Inflammatory macrophage treated with lipopolysaccharide for 1 hour (primary cell): ENCODE measurements at places on chromosomes 6 and 20.

- DNase-seq, result no peak
These were observed 22.8 kb downstream of the SLC17A9 start for GRCh38 chr20:62975251-62975760.

- peak; percentile 42 for DNase-seq
These were observed 6.2 kb upstream of the ZNF311 start for GRCh38 chr6:29011276-29011734.

GRCh38 chr20:42259389-42259788 is 641.2 kb upstream of the CHD6 start:
- no peak for DNase-seq

GRCh38 chr6:105875974-105876640 is 210.0 kb upstream of the PRDM1 start:
- no peak for DNase-seq

DNA sequence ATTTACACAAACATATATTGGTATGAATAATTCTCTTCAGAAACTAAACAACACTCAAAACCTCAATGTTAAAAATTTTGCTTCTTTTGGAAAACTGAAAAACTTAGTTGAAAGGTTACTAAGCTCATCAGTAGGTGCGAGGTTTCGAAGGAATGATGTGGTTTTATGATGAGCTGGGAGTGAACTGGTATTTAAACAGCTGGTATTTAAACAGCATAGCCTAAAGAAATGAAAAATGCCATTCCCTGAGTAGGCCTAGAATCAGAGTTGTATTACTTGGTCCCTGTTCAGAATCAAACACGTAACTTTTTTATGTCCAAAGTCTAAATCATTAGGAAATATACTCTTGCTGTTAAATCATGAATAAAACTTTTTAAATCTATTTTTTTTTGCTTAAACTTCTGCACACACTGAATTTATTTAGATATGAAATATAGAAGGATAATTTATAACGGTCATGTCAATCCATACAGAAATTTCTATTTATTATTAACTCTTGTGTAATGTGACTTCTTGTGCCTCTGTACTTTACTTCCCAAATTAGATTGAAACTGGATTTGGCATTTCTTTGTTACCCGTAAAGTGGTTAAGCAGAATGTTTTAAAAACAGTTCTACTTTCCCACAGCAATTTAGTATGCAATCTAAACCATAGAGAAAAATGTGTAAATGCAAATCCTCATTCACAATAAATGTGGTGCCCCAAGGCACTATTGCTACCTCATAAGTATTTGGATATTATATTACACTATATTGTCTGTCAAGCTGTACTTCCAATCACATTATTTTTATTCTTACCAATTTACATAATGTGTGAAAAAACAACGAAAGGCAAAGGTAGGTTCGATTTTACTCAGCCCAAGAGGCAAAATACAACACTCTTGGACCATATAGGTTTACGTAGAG is 124.1 kb downstream of the HS3ST5 start:
- no peak for DNase-seq

DNA sequence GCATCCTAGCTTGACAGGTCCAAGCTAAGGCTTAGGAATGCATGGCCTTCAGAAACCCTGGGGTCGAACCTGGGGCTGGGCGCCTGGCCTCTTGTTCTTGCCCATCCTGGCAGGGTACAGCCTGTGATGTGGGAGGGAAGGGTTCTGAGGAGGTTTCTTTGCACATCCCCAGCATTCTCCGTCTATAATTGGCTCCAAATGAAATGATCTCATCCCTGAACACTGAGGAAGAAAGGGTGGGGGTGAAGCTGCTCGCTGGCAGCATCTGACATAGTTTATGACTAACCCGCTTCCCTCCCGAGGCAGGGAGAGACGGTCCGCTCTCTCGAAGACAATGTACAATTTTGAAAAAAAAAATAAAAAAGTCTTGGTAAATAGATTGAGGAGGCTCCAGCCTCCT is 67.1 kb upstream of the ZNFX1 start:
- DNase-seq, result no peak

- DNase-seq, result peak; percentile 20
These were observed 875 bp upstream of the ZBTB9 start for GRCh38 chr6:33453393-33454008.

DNA sequence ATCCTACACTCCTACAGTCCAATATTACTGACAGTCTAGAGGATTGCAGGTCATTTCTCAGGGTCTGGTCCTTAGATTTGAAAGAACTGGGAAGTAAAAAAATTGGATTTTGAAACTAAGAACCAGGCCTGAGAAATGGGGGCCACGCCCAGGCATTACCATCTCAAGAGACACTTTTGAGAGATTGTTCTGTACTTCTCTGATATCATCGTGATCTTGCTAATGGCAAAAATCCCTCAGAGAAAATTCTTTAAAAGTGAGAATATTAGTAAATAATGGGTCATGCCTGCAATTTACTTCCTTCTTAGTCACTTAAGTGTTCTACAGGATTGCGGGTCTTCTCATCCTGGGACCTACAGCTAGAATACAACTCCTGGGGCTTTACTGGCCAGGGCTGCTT is 42.0 kb upstream of the HIVEP1 start:
- peak; percentile 33 for DNase-seq

- DNase-seq, result no peak
These were observed 133.0 kb downstream of the GPX5 start for GRCh38 chr6:28658475-28659249.

GRCh38 chr20:11970243-11970836 is 52.6 kb downstream of the BTBD3 start:
- DNase-seq, result no peak

DNA sequence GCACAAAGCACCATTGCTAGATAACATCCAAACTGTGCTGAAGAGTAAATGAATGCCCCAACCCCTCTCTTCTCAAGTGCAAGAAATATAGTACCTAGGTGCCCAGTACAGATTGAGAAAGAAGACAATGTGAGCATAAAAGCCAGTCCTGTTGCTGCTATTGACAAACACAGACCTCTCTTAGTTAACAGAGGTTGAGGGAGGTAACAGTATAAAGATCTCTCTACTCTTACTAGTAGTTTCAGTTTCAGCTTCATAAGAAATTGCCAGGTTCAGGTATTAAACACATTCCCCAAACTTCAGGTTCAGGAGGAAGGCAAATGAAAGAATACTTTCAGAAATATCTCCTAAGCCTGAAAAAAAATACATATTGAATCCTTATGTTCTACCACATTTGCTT is 31.4 kb downstream of the TBC1D32 start:
- no peak for DNase-seq

- no peak for DNase-seq
These were observed 11.6 kb downstream of the NOTCH4 start for GRCh38 chr6:32212076-32212760.

- no peak for DNase-seq
These were observed 29.4 kb downstream of the SIM1 start for GRCh38 chr6:100435299-100435698.

- peak; percentile 60 for DNase-seq
These were observed 86.3 kb upstream of the PROKR2 start for GRCh38 chr20:5402903-5403531.

DNA sequence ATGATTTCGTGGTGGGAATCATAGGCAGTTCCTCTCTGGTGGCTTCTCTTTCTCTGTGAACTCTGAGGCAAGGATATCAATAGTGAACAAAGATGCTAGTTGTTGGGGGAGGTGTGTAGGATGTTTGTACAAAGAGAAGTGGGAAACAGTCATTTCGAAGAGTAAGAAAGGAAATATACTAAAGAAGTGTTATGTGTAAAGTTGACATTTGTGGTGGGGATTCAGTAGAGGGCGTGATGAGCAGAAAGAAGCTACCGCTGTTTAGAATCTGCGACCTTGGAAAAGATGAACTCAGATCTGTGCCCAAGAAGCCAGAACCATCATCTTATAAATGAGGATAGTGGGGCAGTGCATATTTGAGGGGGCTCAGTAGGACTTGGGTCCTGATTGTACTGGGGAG is 11.4 kb downstream of the SLC35F1 start:
- DNase-seq, result no peak

GRCh38 chr6:22141241-22141745 is 155.5 kb downstream of the PRL start:
- no peak for DNase-seq

DNA sequence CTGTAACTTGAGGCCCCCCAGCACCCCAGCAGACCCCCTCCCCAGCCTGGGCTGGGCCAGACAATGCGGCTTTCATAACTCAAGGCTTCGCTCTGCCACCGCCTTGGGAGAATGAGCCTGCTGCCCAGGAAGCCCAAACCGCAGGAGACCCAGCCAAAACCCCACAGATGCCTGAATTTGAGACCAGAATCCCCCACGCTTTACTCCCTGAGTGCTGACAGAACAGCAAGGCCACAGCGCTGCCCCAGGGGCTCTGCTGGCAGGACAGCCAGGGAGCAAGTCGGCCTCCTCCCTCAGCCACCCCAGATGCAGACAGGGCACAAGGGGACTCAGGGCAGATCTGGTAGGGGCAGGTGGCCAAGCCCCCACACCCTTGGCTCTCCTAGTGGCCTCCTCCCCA is 2.2 kb downstream of the MDFI start:
- no peak for DNase-seq

DNA sequence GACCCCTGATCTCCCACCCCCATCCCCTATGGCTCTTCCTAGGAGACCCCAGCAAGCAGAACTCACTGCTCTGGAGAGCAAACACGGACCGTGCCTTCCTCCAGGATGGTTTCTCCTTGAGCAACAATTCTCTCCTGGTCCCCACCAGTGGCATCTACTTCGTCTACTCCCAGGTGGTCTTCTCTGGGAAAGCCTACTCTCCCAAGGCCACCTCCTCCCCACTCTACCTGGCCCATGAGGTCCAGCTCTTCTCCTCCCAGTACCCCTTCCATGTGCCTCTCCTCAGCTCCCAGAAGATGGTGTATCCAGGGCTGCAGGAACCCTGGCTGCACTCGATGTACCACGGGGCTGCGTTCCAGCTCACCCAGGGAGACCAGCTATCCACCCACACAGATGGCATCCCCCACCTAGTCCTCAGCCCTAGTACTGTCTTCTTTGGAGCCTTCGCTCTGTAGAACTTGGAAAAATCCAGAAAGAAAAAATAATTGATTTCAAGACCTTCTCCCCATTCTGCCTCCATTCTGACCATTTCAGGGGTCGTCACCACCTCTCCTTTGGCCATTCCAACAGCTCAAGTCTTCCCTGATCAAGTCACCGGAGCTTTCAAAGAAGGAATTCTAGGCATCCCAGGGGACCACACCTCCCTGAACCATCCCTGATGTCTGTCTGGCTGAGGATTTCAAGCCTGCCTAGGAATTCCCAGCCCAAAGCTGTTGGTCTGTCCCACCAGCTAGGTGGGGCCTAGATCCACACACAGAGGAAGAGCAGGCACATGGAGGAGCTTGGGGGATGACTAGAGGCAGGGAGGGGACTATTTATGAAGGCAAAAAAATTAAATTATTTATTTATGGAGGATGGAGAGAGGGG is 1.4 kb downstream of the LTA start:
- DNase-seq, result no peak

- DNase-seq, result no peak
These were observed 28.8 kb downstream of the IMPG1 start for GRCh38 chr6:76043690-76044089.

GRCh38 chr6:106620931-106621672 is 8.2 kb downstream of the RTN4IP1 start:
- no peak for DNase-seq

DNA sequence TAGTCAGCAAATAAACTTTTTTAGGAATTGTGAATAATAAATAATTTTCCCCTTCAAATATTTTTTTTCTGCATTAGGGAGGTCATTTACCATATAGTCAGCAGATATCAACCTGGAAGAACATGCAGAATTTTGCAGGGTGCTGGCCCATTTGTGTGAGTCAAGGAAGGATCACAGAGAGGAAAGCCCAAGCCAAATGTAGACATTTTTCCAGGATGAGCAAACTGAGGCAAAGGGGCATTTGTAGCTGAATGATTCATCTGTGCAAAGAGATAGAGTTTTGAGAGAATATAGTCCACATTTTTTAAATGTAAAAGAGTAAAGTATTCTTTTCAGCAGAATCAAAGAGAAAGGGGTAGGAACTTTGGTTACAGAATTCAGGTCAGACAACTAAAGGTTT is 555.5 kb upstream of the MARCKS start:
- DNase-seq, result no peak

- no peak for DNase-seq
These were observed 44.1 kb upstream of the SLC22A1 start for GRCh38 chr6:160077526-160077925.

DNA sequence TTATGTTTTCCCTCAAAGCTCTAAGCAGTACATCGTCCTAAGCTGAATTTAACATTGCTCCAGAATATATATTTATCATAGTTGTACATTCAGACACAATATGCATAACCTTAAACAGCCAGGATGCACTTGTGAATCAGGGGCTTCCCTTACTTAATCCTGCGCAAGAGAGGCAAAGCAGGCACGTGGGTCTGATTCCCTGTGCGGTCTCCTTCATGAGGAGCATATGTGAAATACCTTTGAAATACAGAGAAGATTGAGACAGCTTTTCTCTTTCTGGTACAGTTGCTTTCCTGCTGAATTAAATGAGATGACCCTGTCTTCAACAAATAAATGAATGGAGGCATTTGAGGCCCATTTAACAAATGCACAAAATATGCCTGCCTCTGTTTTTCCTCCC is 1.5 kb downstream of the HTR1E start:
- no peak for DNase-seq

DNA sequence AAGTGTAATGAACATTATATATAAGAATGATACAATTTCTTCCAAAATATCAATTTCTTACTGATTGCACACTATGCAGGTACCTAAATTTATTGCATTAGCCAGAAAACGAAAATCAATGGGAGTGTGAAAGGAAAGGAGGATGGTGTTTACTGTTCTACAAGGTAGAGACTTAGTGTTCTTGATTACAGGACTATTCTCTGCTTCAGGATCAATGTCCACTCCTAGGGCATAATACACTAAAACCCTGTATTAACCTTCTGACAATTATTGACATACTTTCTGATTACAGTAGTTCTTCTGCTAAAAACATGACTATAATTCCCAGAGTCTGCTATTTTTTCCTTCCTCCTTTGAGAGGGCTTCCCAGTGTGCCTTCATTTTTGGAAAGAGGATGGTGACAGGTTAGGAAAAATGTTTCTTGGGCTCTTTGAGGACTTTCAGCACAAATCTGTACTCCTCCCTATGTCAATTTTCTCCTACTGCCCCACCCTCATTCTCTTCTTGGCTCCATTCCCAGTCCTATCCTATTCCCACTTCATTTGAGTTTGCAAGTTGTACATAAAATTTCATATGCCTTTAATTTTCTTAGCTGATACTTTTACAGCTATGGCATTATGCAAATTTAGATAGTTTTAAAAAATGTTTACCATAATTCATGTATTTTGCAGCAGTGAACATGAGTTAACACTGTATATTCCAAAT is 278.9 kb downstream of the CENPW start:
- no peak for DNase-seq

- DNase-seq, result no peak
These were observed 10.7 kb downstream of the EZR start for GRCh38 chr6:158808442-158808833.

DNA sequence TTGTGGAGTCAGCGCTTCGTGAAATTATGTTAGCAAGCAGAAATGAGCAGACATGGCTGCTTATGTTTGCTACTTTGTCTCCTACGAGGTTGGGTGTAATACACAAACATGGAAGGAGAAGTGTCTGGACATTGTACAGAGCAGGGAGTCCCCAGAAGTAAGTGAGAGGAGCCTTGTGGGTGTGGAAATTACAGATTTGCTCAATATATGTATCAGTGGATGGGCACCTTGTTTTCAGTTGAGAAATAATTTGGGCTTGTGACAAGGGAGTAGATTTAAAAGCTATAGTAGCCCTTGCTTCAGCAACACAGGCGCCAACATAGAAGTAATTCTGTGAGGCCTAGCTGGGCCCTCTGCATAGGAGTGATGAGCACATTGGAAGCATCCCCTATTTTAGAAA is 49.2 kb downstream of the HECA start:
- peak; percentile 92 for DNase-seq

- no peak for DNase-seq
These were observed 1.0 kb downstream of the BCL2L1 start for GRCh38 chr20:31721408-31722256.
